Tibial artery (tissue), 4 donors: ENCODE measurements at places on chromosomes 4 and X.

DNA sequence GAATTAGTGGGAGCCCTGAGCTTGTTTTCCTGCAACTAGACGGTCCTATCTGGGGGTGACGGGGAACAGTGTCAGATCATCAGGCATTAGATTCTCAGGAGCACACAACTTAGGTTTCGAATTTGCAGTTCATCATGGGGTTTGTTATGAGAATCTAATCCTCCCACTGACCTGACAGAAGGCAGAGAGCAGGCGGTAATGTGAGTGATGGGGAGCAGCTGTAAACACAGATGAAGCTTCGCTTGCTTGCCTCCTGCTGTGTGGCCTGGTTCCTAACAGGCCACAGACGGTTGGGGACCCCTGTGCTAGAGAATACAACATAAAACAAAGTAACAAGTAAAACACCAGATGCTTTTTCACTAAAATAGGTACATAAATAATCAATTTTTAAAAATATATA lies 86.2 kb upstream of the BLTP1 start:
- no peak for DNase-seq

GRCh38 chrX:102672856-102673255 lies 21.6 kb downstream of the GPRASP1 start:
- no peak for DNase-seq

GRCh38 chr4:80270321-80270720 lies 3.9 kb downstream of the FGF5 start:
- DNase-seq, result no peak

GRCh38 chrX:39196192-39197102 lies 395.2 kb downstream of the MID1IP1 start:
- DNase-seq, result no peak

GRCh38 chr4:14841801-14842768 lies 160.2 kb upstream of the CPEB2 start:
- peak; percentile 46 for DNase-seq

- DNase-seq, result no peak
Measured at GRCh38 chr4:153207567-153207966, 3.3 kb downstream of the TRIM2 start.

- DNase-seq, result no peak
Measured at GRCh38 chrX:145673841-145674240, 143.8 kb upstream of the SLITRK2 start.

- DNase-seq, result no peak
Measured at GRCh38 chr4:188332265-188332664, 193.0 kb downstream of the TRIML1 start.

- DNase-seq, result no peak
Measured at GRCh38 chr4:52751487-52751911, 274 bp upstream of the ERVMER34-1 start.

GRCh38 chr4:142440093-142440492 lies 406.0 kb downstream of the INPP4B start:
- DNase-seq, result no peak

DNA sequence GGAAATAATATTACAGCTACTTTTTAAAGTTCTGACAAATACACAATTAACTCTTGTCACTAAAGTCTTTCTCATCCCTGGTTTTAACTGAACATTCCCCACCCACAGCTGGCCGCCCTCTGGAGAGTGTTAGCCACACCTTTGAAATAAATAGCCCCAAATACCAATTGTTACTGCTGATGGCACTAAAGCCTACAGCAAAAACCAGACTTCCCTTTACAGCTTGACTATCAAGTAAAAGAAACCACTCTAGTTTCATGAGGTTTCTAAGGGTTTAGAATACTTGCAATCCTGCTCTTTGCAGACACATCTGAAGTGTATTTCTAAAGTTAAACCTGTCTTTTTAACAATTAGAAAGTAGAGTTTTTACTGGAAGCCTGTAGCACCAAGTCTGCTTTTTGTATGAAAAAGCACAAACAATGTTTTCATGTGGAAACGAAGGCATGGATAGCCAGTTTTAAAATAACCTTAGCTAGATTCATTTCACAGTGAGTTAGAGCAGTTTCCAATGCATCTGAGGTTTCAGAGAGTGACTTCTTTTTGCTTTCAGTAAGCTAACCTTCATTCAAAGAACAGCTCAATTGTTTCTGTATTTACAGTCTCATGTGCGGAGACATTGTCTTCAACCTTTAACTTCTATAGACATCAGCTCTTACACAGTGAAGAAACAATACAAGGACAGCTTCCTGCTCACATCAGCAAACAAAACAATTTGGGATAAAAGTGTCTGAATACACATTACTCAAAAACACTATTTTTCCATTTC lies 164.8 kb upstream of the VEGFC start:
- DNase-seq, result no peak

DNA sequence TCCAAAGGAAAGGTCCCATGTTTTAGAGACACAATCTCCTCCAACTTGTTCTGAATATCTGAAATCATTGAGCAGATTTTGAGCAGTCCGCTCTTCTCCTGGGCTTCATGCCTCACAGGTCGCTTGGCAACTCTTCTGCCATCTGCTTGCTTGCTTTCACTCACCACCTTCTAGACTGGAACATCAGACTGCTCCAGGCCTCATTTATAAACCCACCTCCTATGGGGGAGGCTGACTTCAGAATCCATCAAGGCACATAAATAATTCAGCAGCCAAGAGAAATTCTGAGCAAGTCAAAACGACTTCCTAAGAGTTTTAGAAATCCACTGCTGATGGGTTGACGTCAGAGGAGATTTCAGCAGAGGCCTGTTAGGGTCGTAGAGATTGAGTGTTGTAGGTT lies 64.1 kb downstream of the FAM184B start:
- no peak for DNase-seq

DNA sequence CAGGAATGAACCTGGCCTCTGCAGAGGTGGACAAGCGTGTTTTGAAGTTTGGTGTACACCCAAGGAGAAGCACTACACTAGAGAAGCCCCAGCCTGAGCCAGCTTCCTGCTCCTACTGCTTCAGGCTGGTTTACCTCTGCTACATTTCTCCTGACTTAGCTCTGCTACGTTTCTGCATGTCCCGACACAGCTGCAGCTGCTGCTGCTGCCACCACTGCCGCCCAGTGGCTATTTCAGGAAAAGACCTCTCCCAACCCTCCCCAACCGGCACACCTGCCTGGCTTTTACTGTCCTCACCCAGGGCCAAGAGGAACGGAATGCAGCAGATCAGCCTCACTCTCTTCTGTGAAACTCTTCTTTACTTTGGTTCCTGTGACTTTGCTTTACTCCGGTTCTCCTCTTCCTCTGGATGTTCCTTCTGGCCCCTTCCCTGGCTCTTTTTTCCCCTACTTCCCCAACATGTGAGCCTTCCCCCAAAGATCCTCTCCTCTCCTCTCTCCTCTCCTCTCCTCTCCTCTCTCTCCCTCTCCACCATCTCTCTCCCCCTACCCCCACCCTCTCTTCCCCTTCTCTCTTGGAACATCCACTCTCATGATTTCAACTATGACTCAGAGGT lies 3.1 kb upstream of the P2RY4 start:
- DNase-seq, result no peak

DNA sequence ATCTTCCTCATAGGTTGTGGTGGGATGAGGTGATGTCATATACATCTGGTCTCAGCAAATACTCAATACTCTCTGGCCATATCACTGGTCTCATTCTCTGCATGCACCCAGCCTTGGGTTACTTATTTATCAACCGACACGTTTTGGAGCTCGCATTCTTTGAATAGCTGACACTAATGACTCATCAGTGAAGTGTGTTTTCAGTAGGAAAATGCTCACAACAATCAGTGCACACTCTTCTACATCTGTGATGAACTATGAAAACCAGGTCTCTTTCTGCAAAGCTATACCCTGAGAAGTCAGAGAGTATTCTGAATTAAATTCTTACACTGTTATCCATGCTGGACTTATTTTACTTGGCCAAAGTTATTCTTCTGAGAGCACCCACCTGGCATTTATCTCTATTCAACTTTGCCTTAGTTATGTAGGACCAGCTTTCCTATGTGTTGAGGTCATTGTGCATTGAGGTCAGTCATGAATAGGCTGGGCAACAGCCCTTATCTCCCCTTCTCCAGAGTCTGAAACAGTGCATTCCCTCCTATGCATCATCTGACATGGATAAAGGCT lies 58.7 kb upstream of the DHX15 start:
- DNase-seq, result no peak

GRCh38 chr4:169102026-169102425 lies 92.0 kb upstream of the CBR4 start:
- DNase-seq, result no peak

- no peak for DNase-seq
Measured at GRCh38 chrX:87403551-87403950, 114.1 kb upstream of the KLHL4 start.

GRCh38 chr4:15563871-15564270 lies 91.3 kb downstream of the FBXL5 start:
- no peak for DNase-seq

GRCh38 chr4:152164561-152164960 lies 371.3 kb downstream of the FBXW7 start:
- DNase-seq, result no peak

DNA sequence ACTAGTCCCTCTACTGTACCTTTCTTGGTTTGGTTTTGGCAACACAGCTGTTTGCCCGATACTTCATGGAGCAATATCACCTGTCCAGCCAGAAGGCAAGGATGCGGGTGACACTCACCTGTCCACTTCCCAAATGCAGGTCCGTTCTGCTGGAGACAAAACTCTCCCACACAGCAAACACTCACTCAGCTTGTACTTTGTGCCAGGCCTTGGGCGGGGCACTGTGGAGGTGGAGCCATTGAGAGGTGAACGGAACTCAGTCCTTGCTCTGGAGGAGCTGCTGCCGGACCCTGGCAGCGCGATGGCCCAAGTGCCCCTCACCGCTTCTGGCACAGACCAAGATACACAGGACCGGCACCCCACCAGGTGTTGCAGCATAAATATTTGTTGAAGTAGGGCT lies 15.3 kb upstream of the HMGB3 start:
- no peak for DNase-seq

- DNase-seq, result no peak
Measured at GRCh38 chr4:40473578-40474388, 138.7 kb downstream of the CHRNA9 start.

GRCh38 chrX:40543661-40544328 lies 37.0 kb upstream of the ATP6AP2 start:
- no peak for DNase-seq

- no peak for DNase-seq
Measured at GRCh38 chr4:59848457-59848856, 1351.7 kb upstream of the ADGRL3 start.

- peak; percentile 32 for DNase-seq
Measured at GRCh38 chr4:184649971-184650855, 675 bp downstream of the PRIMPOL start.

- DNase-seq, result no peak
Measured at GRCh38 chr4:154471032-154471431, 20.6 kb downstream of the DCHS2 start.

- no peak for DNase-seq
Measured at GRCh38 chrX:40663880-40664630, 16.7 kb upstream of the CXorf38 start.

- DNase-seq, result no peak
Measured at GRCh38 chrX:100315566-100315965, 94.5 kb downstream of the PCDH19 start.

DNA sequence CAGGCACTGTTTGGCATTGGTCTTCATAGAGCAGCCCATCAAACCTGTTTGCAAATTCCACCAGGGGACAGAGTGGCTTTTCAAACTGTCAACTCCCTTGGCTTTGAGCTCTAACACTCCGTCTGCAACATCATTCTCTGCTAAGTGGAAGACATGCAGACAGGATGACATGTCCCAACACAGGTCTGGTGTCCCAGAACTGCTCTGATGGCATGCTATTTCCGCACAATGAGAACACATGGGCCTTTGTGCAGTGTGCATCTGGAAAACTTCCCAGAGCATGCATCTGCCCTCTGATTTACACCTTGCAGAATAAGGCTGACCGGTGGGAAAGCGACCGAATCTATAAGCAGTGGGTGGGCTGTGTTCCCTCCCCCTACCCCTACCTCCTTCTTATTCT lies 212.8 kb upstream of the GYPA start:
- no peak for DNase-seq

- no peak for DNase-seq
Measured at GRCh38 chr4:176883681-176884418, 91.1 kb upstream of the VEGFC start.

- no peak for DNase-seq
Measured at GRCh38 chr4:187436251-187436650, 559.3 kb upstream of the ZFP42 start.

DNA sequence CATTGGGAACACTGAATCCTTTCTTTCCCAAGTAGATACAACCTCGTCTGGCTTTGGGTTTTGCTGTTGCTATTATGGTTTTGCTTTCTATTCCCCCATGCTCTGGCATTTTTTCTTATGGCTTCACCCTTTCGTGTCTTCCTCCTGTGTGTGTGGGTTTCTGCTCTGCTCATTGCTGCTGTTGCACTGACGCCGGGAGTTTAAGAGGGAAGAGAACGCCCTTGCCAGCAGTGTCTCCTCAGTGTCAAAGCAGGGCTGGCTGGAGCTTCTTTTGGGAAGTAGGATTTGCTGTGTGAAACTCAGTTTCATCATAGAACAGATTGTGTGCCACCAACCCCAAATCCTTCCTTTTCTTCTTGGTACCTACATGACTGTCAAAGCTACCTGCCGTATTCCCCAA lies 63.7 kb downstream of the CLDN22 start:
- DNase-seq, result no peak

GRCh38 chrX:153667281-153667955 lies 6.2 kb downstream of the PNCK start:
- no peak for DNase-seq

DNA sequence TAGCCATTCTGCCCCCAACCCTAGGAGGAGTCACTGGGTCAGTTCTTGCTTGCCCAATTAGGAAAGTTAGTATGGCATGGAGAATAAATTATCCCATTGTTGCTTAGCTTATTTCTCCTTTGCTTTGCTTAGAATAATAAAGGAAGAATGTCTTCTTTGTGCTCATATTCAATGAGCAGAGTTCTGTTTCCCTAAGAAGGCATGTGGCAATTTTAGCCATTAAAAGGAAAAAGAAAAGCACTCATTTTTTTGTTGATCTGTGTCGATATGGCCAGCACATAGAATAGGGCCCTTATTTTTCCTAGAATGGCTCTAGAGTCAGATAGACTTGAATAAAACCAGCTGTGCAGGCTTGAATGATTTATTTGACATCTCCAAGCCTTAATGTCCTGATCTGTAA lies 166.4 kb upstream of the PPARGC1A start:
- DNase-seq, result no peak

DNA sequence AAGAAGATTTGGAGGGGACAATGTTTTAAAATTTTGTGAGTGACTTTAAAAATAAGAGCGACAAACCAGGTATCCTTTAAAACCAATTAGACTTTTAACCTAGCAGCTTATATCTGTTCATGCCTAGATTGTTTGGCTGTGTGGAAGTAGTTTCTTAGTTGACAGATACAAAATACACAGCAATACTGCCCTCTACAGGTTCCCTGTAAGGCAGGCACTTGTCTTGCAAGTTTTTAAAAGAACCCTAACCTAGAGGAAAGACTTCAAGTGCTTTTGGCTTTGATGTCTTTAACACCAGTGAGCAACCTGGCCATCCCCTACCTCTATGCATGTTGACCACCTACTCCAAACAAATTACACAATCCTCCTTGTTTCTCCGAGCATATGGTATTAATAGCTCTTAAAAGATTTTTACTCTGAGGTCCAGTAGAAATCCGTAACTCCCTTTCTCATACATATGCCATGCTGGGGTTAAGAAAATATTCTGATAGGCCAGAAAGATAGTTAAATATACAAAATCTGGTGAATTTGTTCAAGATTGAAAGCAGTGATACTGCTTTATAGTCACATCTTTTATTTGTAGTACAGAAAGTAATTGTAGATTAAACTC lies 273.0 kb downstream of the ARHGAP24 start:
- no peak for DNase-seq

- peak; percentile 72 for DNase-seq
Measured at GRCh38 chr4:57071326-57071725, 38.9 kb downstream of the IGFBP7 start.

GRCh38 chrX:7996414-7996813 lies 69.2 kb upstream of the PNPLA4 start:
- DNase-seq, result no peak
